CD8-positive, alpha-beta memory T cell (primary cell): ENCODE measurements at places on chromosomes 2 and 18. TPM values are rescaled to one million over a fixed set of nuclear protein-coding genes. Genes with fewer than 3 reads are reported as not detected.

- DNase-seq: no peak
Measured at GRCh38 chr2:234970477-234970882, 18.7 kb downstream of the SH3BP4 start.

- DNase-seq: no peak
Measured at GRCh38 chr18:23181547-23181946, 46.3 kb downstream of the CABLES1 start.

Gene ACVR1C
- 0.60 TPM for polyA plus RNA-seq

DNA sequence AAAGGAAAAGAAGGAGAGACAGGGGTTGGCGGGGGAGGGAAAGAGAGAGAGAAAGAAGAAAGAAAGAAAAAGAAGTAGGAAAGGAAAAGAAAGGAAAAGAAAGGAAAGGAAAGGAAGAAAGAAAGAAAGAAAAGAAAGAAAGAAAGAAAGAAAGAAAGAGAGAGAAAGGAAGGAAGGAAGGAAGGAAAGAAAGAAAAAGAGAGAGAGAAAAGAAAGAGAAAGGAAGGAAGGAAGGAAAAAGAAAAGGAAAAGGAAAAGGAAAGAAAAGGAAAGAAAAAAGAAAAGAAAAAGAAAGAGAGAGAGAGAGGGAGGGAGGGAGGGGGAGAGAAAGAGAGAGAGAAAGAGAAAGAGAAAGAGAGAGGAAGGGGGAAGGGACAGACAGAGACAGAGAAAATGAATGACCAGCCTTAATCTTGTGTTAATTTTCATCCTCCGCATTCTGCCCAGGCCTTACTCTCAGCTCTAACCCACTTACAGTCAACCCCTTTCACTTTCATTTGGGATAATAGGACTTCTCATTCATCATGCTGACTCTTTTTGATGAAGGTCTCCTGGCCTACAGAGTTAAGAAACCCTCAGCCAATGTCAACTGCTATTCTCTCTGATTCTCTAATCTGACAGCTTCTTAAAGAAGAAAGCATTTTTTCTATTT lies 207.3 kb downstream of the SUCLG1 start:
- no peak for DNase-seq

GRCh38 chr2:39547811-39548719 lies 111.0 kb upstream of the MAP4K3 start:
- no peak for DNase-seq
